ENCODE measurements at places on chromosomes 1 and 21.
A peak's percentile ranks its signal among the peaks of the same experiment; 100 is the strongest.

DNA sequence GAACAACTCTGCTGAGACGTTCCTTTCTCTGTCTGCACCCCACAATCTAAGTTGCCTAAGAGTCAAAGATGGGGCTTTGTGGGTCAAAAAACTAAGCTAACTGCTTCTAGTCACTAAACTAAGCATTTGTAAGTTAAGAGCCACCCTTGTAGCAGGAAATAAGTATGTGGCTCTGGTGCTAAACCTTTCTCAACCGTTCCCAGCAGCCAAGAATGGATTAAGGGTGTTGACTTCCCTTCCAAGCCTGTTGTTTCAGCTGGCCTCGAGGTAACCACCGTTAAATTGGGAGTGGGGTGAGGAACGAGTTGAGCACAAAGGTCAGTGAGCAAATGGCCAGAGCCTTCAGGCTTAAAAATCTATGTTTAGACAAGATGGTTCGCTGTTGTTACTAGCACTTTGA, 169.1 kb downstream of the TRIM33 start:
- peak; percentile 15 for DNase-seq

DNA sequence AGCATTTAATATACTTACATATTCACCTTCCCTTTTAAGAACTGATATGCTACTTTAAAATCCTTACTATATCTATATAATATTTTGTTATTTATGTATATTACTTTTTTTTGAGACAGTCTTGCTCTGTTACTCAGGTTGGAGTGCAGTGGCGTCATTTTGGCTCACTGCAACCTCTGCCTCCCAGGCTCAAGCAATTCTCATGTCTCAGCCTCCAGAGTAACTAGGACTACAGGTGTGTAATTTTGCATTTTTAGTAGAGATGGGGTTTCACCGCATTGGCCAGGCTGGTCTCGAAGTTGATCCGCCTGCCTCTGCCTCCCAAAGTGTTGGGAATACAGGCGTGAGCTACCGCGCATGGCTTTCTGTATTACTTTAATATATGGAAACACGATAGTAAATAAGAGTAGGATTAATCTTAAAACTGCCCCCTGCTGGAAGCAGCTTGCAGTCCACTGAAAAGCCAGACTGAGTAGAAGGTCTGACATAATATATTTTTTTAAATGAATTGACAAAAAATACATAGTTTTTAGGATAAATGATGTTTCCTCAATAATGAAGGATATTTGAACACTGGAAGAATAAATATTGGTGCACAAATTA, 24.4 kb downstream of the RCAN3 start:
- no peak for DNase-seq

DNA sequence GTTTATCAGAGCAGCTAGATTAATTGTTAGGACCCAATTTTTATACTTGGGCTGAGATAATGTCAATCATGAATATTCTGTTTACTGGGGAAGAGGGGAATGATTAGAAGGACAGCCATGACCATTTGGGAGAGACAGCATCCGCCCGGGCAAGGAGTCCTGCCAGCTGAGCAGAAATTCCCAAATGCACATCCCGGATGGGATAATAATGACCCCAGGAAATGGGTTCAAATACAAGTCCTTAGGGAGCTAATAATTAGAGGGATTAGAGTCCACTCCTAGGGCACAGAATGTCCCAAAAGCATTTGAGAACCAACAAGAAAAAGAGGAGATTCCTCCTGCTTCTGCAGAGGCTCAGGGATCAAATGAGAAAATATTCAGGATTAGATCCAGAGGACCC, 115.9 kb downstream of the LRRC53 start:
- no peak for DNase-seq

- DNase-seq, result peak; percentile 75
These were observed 104.7 kb downstream of the CAMTA1 start for GRCh38 chr1:6889875-6890480.

- DNase-seq, result no peak
These were observed 4.9 kb downstream of the NEK7 start for GRCh38 chr1:198161718-198162090.

GRCh38 chr1:238826891-238827290, 559.5 kb upstream of the CHRM3 start:
- no peak for DNase-seq

DNA sequence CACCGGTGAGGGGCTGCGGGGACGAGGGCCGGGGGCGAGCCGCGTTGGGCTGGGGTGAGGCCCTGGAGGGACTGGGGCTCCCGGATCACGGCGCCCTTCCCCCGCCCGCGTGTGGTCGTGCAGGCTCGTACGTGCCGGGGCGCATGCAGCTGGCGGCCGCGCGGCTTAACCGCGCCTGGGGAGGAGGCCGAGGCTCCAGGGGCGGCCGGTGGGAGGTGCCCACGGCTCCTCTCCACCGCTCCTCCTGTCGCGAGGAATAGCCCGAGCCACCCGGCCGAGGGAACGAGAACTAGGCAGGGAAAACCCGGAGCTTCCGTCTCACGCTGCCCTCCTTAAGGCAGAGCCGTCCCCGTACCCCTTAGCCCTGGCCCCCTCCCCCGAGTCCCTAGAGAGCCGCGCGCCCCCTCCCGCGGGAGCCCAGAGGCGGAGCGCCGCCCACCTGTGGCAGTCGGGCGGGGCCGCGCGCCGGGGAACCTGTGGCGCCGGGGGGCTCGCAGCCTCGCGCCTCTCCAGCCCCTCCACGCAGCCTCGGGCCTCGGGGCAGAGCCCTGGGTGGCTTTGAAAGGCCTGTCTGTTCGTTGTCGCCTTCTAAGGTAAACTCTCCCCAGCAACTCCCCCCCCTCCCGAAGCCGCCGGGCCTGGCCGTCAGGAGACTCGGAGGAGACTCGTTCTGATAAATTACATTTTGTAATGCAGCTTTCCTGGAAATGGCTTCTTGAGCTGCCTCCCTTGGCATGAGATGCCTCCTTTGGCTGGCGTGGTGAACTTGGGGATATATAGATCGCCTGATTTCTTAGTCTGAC, 746 bp downstream of the AK4 start:
- peak; percentile 80 for DNase-seq

DNA sequence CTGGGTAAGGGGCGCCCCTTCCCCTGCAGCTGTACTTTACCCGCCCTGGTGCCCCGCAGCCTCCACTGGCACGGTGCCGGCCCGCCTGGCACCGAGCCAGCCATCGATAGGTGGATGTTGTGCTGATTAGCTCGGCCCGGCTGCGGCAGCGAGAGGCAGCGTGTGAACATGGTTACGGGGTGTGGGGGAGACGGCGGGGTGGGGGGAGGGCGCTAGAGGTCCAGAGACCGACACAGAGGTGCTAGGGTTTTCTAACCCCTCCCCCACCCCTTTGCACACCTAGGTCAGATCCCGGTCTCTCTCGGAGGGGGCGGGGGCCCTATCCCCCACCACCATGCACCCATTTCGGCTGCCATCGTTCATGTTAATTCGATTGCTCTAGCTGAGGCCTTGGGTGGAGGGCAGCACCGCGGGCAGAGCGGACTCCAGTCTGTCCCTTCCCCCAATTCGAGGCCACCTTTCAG, 6.7 kb downstream of the EFNA4 start:
- no peak for DNase-seq

DNA sequence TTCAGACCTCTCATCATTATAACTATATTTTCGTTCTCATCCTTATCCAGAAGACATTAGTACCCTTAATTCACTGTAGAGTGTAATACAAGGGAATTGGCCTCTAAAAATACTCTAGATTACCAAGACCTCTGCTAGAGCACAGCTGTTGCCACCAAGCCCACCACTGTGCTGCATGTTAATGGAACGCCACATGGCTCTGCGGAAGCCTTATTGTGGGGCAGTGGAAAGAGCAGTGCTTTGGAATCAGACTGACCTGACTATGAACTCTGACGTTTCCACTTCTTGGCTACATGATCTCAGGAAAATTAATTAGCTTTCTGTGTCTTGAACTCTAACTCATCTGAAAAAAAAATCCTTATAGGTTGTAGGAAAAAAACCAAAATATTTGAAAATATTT, 222.1 kb downstream of the LMX1A start:
- DNase-seq, result no peak

DNA sequence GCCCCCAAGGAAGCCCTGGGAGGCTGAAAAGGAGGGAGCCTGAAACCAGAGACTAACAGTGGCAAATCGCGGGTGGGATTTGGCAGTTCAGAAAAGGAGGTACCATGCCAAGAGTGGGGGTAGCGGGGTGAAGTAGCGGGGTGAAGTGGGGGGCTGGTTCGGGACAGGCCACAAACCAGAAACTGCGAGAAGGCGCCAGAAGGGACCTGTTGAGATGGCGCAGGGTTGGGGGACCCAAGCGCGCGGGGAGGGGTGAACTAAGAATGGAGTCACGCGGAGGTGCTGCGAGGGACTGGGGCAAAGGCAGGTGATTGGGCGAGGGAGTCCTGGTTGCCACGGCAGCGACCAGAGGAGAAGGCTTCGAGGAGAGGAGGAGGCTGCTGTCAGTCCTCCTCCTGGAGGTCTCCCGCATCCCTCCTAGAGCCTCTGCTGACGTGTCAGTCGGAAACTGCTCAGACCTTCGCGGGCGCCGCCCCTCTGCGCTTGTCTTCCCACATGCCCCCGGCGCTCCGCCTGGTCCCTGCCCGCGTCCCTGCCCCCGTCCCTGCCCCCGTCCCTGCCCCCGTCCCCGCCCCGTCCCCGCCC, 438 bp upstream of the MIA3 start:
- peak; percentile 99 for DNase-seq

GRCh38 chr1:163275222-163275621, 46.5 kb upstream of the NUF2 start:
- DNase-seq, result no peak

GRCh38 chr21:39022863-39023693, 160.2 kb downstream of the PSMG1 start:
- no peak for DNase-seq

DNA sequence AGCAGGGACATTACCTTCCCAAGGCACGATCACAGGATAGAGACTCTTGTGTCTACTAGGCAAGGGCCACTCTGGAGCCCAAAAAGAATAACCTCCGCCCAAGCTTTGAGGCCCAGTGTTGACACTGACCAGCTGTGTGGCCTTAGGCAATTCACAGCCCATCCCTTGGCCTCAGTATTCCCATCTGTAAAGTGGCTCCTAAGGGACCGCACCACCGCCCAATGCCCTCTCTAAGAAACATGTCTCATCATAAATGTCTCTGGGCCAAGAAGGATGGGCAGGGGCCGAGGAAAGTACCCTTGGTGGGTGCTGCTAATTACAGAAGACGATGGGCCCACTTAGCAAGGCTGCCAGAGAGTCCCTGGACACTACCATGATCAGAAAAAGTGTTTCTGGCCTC, 628 bp downstream of the ARHGEF19 start:
- no peak for DNase-seq

DNA sequence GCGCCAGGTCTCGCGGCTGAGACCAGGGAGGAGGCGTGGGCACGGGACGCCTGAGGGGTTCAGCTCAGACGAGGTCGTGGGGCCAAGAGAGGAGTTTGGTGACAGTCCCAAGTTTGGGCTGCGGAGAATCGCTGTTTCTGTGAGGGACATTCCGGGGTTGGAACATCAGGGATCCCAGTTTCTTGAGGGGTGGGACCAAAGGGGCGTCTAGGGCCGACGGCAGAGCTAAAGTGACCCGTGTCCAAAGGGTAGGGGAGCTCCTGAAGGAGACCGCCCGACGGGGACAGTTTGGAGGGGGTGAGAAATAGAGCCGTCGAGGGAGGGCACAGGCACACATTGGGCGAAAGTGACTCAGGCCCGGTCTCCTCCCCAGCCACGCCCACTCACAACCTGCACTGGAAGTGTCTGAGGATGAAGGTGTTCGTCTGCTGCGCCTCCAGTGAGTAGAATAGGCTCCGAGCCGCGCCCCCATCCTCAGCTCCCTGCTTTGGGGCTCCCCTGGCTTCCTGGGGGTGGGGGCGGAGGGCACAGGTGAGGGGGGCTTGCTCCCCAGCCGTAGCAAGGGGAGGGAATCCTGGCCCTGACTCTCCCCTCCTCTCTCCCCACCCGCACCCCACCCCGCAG, 7.0 kb downstream of the EFNA3 start:
- DNase-seq, result peak; percentile 82

DNA sequence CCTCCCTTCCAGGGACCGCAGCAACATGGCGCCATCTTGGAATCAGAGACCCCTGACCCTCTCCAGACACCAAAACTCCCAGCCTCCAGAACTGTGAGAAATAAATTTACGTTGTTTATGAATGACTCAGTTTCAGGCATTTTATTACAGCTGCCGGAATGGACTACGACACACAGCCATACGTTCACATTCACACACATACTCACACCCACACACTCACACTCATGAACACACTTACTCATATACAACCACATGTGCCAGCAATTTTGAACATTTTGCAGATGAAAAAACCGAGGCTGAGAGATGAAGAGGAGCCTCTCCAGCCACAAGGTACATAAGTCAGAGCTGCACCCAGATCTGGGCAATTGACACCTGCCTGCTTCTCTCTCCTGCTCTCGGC, 151.0 kb upstream of the RAB4A start:
- no peak for DNase-seq

DNA sequence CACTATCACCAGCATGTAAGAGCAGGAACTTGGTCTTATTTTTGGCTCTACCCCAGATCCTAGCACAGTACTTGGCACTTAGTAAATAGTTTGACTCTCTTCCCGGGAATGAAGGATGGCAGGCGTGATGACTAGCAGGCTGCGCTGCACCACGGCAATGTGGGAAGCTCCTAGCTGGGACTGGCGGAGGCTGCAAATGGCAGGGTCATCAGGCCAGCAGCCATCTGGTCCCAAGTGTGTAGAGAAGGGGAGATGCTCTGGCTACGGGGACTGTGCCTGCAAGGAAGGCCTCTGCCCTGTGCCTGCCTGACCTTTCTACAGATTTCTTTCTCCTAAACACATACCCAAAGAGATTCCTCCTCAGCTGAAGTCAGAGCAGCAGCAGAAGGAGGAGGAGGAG, 95.0 kb downstream of the KCND3 start:
- DNase-seq, result no peak

GRCh38 chr21:26077521-26077920, 93.0 kb downstream of the APP start:
- no peak for DNase-seq

- DNase-seq, result peak; percentile 68
These were observed 26.4 kb downstream of the CAPN2 start for GRCh38 chr1:223738465-223739365.

- no peak for DNase-seq
These were observed at the start of gene CRABP2 for GRCh38 chr1:156705321-156705917. Gene CRABP2 (minus strand): TSS chr1:156705583. CDS start chr1:156705446, 137 bp downstream.

GRCh38 chr1:109199710-109200109, 14.0 kb upstream of the SARS1 start:
- no peak for DNase-seq

GRCh38 chr1:167484726-167485502, 33.4 kb downstream of the CD247 start:
- DNase-seq, result no peak

DNA sequence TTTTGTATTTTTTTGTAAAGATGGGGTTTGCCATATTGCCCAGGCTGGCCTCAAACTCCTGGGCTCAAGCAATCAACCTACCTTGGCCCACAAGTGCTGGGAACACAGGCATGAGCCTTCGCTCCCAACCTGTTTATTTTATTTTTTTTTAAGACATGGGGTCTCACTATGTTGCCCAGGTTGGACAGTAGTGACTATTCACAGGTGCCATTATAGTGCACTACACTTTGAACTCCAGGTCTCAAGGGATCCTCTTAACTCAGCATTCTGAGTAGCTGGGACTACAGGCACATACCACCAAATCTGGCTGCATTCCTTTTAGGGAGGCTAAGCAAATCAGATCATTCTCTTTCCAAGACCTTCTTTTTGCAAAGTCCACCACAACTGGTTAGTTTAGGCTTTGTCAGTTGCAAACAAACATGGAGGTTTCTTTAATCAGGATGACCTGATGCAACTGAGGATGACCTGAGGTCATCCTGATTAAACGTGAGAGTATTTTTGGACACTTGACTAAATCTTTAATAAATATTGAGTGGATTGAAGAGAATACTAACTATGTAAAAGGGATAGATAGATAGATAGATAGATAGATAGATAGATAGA, 30.0 kb upstream of the RALGPS2 start:
- no peak for DNase-seq

GRCh38 chr1:92536980-92537884, 50.5 kb upstream of the GFI1 start:
- no peak for DNase-seq
